ENCODE measurements at places on chromosomes 12 and 14.
A peak's percentile ranks its signal among the peaks of the same experiment; 100 is the strongest.

DNA sequence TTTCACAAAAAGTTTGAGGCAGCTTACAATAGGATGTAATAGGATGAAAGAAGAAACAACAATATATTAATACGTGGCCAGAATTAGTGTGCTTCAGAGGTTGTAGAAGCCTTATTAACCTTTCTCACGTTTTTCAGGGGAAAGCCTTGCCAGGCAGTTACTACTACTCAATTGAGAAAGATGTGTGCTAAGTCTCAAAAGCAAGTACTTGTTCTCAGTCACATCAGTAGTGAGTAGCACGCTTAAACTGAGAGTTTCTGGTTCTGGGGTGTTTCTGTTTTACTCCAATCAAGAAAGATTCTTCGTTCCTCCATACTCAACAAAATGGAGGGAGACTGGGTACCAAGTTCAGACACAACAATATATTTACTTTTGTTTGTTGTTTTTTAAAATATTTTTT is 38.7 kb downstream of the KLC1 start:
- DNase-seq: no peak

GRCh38 chr14:98947911-98948595 is 323.9 kb downstream of the BCL11B start:
- DNase-seq: no peak

DNA sequence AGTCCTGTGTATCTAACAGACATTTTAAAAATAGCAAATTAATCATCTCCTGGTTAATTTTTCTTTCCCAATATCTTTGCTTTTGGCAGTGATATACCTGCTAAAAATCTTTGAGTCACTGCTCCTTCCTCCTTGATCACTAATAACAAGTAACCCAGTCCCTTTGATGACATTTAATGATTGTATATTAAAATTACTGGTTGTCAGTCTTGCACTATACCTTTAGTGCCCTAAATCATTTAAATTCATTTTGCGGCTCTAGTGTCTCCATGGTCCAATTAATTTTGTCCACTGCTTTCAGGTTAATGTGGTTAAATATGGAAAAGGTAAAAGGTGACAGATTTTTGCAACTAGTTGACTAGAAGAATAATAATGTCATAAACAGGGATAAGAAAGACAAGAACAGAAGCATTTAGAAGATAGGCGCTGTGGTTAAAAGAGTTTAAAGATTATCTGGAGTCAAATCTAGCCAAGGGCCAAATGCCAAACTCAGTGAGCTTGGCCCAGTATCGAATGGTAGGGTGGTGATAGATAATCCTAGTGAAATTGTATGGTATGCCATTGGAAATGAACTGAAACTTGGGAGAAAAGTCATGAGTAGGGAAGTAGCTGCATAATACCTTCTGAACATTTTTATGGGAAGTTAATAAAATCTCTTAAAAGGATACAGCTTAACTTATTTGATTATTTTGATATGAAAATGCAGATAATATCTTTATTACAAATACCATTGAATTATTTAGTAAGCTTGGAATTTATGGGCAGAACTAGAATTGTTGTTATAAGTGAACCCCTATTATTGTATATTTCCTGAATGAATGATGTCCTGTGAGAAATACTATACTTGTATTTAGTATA is 115.0 kb downstream of the PCNX1 start:
- no peak for DNase-seq

GRCh38 chr14:89673512-89674225 is 256.6 kb upstream of the FOXN3 start:
- DNase-seq: no peak

GRCh38 chr14:93072659-93073357 is 42.9 kb downstream of the ITPK1 start:
- no peak for DNase-seq

- DNase-seq: no peak
These were observed 45.0 kb upstream of the OR6J1 start for GRCh38 chr14:22689199-22689598.

DNA sequence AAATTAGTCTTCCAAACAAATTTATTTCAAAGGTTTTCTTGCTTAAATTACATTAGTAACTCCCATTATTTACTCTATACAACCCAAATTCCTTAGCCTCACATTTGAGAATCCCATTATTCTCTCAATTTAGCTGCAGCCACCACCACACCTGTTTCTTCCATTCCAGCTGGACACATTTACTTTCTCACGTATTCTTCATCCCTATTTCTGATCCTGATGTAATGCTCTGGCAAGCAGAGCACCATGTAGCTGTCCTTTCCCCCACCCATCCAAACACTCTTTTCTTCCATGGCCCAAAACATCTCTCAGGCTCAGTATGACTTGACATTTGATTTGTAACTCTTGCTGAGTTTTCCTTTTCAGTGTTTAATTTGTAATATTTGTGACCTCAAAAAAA is 240.2 kb upstream of the CLEC14A start:
- no peak for DNase-seq

DNA sequence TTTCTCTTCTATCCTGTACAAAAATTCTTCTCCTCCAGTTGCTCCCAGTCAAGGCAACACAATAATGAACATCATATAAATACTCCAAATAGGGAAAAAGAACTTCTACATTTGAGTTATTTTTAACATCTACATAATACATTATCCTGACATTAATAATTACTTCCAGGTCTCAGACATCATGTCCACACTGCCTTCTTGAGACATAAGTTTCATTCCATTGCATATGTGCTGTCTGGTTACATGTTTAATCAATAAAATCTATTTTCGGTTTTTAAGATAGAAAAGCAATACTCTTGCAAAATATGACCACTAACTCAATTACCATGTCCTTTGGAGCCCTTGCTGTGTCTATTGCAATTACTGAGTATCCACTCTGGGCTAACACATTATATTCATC is 881.9 kb downstream of the GALC start:
- no peak for DNase-seq

GRCh38 chr12:121214166-121214777 is 4.3 kb downstream of the P2RX4 start:
- no peak for DNase-seq

DNA sequence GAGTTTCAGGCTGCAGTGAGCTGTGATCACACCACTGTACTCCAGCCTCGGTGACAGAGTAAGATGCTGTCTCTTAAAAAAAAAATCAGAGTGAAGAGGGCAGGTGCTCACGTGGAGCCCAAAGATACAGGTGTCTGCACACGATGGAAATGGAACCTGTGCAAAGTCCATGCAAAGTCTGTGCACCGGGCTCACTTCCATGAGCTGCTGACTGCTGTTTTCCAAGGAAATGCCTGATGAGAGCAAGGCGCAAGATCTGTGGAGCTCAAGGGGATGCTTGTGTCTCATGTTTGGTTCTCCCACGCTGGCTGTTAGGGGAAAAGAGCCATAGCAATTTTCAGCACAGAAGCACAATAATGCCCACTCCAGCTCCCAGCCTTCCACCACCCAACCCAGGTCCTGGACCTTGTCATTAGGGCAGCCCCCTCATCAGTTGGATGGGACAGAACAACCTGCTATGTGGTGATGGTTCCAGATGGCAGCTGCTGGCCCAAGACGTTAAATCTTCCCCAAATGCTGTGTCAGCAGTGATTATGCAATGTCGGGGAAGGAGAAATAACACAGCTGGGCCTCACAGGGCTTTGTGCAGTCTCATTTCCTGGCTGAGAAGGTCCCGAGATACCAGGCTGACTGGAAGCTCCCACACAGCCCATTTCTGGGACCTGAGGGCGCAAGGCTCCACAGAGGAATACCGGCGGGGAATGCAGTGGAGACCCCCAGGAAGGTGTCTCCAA is 27.9 kb upstream of the DICER1 start:
- DNase-seq: no peak

- DNase-seq: no peak
These were observed 146.0 kb downstream of the FBXL14 start for GRCh38 chr12:1448336-1448735.

DNA sequence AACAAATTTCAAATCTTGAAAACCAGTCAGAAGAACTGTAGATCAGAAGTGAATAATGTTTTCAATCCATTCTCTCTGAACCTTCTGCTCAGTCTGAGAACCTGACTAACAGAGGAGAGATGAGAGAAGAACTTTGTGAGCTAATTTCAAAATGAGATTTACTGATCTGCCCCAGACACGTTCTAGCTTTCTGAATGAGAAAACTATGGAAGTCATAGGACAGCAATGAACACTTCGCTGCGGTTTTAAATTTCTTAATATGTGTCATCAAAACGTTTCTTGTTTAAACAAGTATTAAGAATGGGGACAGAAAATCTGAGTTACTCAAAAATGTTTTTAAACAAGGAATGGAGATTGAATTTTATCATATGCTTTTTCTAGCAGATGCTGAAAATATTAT is 66.6 kb upstream of the FAR2 start:
- DNase-seq: no peak

GRCh38 chr14:56216626-56217379 is 98.6 kb downstream of the PELI2 start:
- DNase-seq: no peak

DNA sequence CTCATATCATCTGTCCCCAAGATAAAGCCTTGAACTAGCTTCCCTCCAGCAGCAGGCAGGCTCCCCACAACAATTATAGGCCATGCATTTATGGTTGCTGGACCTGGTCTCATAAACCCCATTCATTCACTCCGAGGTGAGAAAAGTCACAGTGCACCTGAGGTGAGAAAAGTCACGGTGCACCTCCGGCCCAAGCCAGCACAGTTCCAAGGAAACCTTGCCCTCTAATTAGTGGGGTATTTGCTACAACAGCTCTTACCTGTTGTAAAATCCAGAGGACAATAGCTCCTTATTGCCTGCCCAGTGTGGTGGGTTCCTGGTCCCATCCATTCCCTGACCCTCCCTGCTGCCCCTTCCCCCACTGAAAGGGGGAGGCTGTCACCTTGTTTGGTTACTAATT is 65.6 kb downstream of the FBXL14 start:
- no peak for DNase-seq

- DNase-seq: peak; percentile 86
These were observed 1.7 kb upstream of the CCND2 start for GRCh38 chr12:4271717-4272423.

- no peak for DNase-seq
These were observed 259.2 kb downstream of the MED13L start for GRCh38 chr12:116018282-116018681.

- DNase-seq: peak; percentile 58
These were observed 568 bp downstream of the PPM1A start for GRCh38 chr14:60249321-60250256.

DNA sequence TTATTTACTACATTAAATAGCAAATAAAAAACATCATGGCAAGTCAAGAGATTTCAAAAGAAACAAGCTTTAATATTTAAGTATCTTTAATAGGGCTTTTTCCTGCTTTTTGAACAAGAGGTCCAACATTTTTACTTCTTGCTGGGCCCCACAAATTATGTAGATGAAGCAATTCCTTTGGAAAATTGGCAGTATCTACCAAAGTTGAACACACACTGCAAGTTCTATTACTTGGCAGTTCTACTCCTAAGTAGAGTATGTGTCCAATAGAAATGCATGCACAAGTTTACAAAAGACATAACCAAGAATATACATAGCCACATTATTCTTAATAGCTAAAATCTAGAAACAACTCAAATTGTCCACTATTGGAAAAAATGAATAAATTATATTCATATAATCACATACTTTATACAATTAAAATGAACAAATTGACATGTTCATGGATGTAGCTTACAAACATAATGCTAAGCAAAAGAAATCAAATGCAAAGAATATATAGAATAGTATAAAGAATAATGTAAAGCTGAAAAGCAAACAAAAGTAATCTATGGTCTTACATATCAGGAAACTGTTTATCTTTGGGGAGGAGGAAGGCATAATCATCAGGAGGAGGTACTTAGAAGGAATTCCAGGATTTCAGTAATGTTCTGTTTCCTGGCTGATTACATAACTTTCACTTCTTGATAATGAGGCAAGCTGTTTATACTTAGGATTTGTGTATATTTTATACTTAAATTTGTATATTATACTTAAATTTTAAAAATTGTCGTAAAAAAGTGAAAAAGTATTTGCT is 6.5 kb upstream of the TMBIM4 start:
- DNase-seq: no peak

- DNase-seq: no peak
These were observed 30.4 kb upstream of the SCAF11 start for GRCh38 chr12:46020768-46021167.

GRCh38 chr14:96052541-96053247 is 13.5 kb downstream of the C14orf132 start:
- DNase-seq: no peak

DNA sequence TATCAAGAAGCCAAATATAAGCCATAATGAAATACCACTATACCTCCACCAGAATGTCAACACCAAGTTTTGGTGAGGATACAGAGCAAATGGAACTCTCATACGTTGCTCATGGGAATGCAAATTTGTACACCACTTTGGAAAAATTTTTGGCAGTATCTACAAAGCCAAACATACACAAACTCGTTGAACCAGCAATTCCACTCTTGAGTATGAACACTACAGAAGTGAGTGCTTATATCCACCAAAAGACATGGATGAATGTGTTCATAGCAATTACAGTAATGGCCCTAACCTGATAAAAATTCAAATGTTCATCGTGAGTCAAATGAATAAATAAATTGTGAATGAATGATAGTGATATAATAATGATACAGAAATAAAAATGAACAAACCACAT is 24.8 kb downstream of the C12orf71 start:
- DNase-seq: no peak

GRCh38 chr12:63885401-63885800 is 40.9 kb downstream of the SRGAP1 start:
- DNase-seq: no peak

DNA sequence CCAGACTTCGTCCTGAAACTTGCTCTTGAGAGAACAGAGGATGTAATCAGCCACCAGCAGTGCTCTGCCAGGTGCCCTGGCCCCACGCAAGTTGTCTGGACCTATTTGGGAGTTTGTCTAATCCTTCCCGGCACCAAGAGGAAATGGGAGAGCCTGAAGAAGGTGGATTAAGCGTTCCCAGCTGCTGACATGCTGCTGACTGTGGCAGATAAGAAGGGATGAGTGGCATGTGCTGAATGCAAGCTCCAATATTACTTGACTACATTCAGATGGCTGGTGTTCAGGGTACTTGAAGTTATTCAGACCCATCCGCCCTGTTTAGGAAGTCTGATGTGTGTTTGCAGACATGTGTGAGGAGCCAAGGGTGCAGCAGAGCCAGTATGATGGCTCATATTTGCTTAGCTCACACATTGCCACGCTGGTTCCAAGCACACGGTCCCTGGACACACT is 440.6 kb upstream of the CCDC196 start:
- no peak for DNase-seq

GRCh38 chr12:46920499-46920898 is 94.7 kb upstream of the SLC38A4 start:
- no peak for DNase-seq
